Inflammatory macrophage treated with lipopolysaccharide for 4 hours (primary cell): ENCODE measurements at places on chromosomes 3 and 15.

DNA sequence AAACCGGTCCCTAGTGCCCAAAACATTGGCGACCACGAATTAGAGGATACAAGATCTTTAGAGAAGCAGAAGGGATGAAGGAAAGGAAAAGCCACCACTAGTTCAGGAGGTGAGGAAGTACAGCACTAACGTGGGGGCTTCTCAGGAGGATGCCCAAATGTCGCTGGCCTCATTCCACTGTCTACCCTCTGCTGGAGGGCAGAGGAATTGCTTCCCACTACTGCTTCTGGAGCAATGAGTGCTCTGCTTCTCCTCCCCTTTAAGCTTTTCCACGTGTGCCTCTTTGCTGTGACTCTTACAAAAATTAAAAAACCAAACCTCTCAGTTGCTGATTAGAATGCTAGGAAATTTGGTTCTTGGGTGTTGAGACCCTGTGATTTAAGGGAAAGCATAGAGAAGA, 281.3 kb downstream of the CLSTN2 start:
- DNase-seq, result no peak

GRCh38 chr15:47461652-47462141, 255.6 kb upstream of the SEMA6D start:
- no peak for DNase-seq

DNA sequence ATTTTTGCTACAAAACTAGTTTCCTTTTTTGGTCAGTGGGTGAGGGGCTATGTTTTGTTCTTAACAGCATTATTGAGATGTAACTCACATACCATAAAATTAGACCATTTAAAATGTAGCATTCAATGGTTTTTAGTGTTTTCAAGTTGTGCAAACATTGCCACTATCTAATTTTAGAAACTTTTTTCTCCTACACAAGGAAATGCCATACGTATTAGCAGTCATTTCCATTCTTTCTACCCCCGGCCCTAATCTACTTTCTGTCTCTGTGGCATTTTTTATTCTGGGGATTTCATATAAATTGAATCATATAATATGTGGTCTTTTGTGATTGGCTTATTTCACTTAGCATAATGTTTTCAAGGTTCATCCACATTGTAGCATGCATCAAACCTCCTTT, 55.0 kb upstream of the TIPARP start:
- no peak for DNase-seq

DNA sequence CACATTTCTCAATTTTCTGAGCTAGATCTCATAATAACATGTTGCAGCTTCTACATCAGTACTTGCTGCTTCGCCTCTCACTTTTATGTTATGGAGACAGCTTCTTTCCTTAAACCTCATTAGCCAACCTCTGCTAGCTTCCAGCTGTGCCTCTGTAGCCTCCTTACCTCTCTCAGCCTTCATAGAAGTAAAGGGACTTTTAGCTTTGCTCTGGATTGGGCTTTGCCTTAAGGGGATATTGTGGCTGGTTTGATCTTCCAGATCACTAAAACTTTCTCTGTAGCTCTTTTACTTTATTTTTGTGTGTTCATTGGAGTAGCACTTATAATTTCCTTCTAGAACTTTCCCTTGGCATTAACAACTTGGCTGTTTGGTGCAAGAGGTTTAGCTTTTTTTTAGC, 150.1 kb downstream of the ATG7 start:
- DNase-seq, result no peak

GRCh38 chr15:101521069-101521468, 31.6 kb upstream of the PCSK6 start:
- DNase-seq, result no peak

DNA sequence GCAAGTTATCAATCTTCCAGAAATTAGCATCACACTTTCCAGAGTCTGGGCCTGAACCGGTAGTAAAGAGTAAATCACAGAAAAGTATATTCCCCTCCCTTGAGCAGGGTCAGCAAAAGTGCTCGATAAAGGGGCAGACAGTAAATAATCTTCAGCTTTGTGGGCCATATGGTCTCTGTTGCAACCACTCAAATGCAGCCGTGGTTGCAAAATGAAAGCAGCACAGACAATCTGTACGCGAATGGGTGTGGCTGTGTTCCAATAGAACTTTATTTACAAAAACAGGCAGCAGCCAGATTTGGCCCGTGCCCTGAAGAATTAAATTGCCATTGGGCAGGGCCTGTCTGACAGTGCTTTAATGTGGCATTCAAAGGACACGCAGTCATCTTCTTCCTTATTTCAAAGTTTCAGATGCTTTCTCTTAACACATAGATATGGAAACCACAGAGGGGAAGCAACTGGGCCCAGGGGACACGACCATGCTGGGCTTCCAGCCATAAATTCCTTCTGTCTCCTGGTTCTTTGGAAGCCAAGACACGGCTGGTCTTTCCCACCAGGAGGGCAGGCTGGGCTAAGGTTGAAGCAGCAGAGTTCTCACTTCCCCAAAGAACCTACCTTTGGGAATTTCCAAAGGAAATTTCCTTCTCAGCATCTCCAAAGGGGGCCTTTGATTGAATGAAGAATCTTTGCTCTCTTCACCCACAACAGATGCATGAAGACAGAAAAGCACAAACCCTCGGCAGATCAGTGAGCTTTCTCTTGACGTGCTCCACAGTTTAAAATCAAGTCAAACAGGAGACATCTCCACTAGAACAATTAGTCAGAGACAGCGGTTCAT, 489.8 kb upstream of the PROK2 start:
- peak; percentile 74 for DNase-seq

GRCh38 chr15:65207280-65207840, 3.9 kb downstream of the CILP start:
- no peak for DNase-seq

DNA sequence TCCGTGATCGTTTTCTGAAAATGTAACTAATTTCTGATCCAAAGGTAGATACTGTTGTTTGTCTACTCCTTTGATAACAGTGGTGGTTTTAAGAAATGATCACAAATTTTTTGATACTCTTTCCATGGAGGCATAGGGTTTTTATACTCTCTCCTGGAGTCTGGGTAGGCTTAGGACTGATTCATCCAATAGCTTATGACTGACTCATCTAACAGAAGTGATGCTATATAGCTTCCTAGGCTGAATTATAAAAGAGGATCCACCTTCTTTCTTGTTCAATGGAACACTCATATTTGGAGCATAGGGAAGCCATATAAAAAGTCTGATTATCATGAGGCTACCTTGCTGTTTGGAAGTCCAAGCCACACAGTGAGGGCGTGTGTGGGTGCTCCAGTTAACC, 84.3 kb downstream of the CHST2 start:
- no peak for DNase-seq

- no peak for DNase-seq
Measured at GRCh38 chr3:171307046-171307585, 153.1 kb downstream of the TNIK start.

- DNase-seq, result no peak
Measured at GRCh38 chr15:88035381-88035780, 221.2 kb downstream of the NTRK3 start.

DNA sequence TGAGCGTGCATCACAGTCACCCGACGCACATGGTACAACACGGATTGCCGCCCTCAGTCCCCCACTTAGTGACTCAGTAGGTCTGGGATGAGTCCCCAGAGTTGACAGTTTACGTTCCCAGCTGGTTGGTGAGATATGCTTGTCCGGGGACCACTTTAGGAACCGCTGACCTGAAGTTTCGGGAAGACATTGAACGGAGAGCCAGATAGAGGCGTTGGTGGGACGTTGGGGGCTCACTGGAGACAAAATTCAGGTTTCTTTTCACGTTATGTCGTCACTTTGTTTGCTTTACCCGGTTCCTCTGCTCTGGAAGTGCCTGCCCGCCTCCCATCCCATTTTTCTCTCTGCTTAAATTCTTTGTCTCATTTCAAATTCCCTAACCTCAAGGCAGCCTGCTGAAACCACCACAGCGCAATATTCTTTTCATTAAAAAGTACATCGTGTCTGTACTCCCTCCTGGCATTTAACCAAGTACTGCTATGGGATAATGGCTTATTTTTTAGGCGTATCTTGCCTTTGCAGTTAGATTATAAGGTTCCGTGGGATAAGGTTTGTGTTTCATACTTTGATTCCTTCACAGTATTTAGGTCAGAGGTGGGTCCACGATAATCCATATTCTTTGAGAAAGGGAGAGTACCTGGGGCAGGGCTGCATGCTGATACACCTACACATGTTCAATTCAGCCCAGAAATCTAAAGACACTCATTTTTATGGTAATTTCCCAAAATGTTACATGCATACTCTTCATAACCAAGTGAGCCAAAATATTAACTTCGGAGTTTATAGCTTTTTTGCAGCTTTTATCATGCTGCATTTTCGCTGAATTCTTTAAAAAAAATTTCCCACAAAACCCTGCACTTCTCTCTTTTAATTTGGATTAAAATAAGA, 921 bp downstream of the LMLN start:
- no peak for DNase-seq

GRCh38 chr15:45871121-45871855, 236.5 kb downstream of the SQOR start:
- DNase-seq, result no peak

GRCh38 chr3:141629976-141630375, 108.1 kb upstream of the RNF7 start:
- no peak for DNase-seq

GRCh38 chr15:65466901-65467300, 44.2 kb upstream of the IGDCC4 start:
- no peak for DNase-seq

DNA sequence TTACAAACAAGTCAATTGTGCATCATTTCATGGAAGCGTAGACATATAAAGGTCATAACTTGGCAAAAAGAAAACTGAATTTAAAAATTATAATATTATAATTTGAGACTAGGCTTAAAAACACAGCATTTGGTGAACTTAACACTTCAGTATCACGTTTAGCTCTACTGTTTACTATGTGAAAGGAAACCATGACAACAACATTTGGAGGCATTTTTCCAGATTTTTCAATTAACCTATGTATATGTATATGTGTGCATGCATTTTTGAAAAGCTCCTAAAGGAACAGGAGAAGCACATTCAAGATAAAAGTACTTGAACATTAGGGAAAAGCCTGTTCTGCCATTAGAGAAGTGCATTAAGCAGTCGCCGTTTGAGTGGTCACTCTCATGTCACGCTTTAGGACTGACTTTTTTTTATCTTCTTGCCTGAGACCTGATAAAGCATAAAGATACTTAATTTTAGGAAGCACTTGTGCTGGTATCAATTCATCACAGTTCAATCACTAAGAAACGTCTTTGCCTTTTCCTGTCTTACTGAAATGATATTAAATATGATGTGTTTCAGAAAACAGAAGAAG, 156.0 kb downstream of the NAALADL2 start:
- no peak for DNase-seq

- no peak for DNase-seq
Measured at GRCh38 chr3:44104668-44105321, 136.9 kb upstream of the TOPAZ1 start.

GRCh38 chr3:105385179-105385578, 18.5 kb downstream of the ALCAM start:
- no peak for DNase-seq

DNA sequence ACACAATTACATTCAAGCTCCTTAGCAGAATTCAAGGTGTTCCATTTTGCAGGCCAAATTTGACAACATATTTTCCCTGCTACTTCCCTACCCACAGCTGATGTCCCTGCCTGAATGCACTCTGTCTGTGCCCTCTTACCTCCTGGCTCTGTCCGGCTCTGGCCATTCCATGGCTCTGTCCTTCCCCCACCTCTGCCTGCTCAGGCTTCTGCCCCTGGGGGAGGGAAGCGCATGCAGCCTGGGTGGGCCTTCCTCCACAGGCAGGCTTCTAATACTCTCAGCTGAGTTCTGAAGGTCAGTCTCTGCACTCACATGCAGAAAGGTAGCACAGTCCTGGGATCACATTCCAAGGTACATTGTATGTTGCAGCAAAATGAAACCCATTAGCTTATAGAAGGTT, 113.6 kb upstream of the CACNA2D3 start:
- no peak for DNase-seq

GRCh38 chr3:179880868-179881267, 155.9 kb downstream of the PEX5L start:
- DNase-seq, result no peak

DNA sequence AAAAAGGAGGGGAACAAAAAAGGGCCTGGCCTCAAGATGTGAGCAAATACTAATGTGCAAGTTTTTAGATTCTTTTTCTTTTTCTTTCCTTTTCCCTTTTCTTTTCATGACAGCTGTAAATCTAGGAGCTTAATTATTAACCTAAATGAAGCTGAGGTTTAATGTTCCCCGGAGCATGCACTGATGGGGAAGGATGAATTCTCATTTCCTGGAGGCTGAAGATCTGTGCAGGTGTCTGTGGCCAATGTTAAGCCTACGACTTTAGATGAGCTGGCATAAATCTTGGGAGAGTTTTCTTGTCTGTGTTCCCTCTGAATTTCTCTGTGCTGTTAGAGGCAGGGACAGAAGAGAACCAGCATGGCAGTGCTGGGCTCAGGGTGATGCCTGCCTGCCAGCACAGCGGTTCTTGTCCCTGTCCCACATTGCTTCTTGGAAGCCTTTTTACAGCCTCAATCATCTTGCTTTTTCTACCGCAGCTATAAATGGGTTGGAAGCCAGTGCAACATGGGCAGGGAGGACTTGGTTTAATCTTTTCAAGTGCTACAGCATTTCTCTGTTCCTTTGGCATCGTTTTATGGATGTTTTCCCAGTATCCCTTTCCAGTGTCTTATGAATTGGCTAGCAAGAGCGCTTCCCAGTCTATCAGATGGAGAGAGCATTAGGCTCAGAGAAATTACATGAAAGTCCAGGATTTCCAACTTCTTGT, 119.1 kb downstream of the ATG7 start:
- DNase-seq, result no peak

DNA sequence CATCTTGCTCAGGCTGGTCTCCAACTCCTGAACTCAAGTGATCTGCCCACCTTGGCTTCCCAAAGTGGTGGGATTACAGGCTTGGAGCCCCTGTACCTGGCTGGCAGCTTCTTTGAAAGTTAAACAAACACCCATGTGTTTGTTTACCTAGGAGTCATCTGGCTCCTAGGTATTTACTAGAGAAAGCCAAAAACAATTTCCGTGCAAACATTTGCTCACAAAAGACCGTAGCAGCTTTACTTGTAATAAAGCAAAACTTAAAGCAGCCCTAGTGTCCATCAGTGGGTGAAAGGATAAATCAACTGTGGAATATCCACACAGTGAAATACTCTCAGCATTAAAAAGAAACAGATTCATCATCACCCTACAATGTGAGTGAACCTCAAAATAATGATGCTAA, 29.4 kb upstream of the XCR1 start:
- no peak for DNase-seq

- no peak for DNase-seq
Measured at GRCh38 chr3:153513236-153513635, 351.2 kb downstream of the RAP2B start.

DNA sequence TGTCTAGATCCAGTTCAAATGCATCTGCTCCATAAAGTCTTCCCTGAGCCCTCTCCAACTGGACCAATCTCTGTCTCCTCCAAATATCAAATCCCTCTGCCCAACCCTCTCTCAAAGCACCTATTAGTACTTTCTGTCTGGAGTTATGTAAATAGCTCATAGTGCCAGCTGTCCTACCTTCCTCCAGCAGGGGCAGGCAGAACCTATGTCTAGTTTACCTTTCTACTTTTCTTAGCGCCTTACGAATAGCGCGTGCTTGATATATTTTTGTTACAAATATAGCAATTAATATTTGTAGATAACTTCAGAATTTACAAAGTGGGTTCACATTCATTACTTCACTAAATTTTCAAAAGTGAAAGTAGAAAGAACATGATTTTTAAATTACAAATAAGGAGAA, 14.0 kb upstream of the CCDC80 start:
- no peak for DNase-seq
